ENCODE measurements at places on chromosomes 3 and 15.

DNA sequence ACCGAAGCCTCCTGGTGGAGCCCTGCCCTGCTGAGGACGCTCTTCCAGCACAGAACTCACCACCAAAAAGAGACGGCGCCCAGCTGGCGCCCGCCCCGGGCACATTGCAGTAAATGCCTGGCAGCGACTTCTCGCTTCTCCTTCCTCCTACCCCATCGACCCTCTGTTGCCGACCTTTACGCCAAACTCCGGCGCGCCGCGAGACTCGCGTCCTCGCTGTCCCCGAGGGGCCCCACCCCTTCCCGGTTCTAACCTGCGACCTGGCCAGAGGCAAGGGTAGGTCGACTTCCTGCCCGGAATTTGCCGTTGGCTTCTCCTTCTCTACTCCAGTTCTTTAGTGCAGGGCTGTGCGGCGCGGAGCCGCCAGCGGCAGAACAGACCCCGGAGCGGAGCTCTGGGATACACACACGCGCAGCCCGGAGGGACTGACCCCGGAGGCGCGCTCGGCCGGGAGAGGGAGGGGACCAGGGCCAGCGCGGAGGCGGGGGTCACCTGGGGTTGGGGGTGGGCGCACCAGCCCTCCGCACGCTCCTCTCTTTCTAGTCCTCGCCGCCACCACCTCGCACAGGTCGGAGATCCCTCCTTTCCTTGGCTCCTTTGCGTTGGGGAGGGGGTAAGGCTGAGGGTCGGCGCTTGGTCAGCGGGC is 226.6 kb upstream of the AZI2 start:
- DNase-seq = no peak

- peak; percentile 63 for DNase-seq
Observed at GRCh38 chr15:88513195-88513594, 33.3 kb downstream of the DET1 start.

- DNase-seq = no peak
Observed at GRCh38 chr3:97430601-97431000, 334.0 kb upstream of the ARL6 start.

- DNase-seq = no peak
Observed at GRCh38 chr15:59722476-59722875, 33.4 kb upstream of the BNIP2 start.

- DNase-seq = no peak
Observed at GRCh38 chr15:75016431-75016830, 7.0 kb upstream of the PPCDC start.

DNA sequence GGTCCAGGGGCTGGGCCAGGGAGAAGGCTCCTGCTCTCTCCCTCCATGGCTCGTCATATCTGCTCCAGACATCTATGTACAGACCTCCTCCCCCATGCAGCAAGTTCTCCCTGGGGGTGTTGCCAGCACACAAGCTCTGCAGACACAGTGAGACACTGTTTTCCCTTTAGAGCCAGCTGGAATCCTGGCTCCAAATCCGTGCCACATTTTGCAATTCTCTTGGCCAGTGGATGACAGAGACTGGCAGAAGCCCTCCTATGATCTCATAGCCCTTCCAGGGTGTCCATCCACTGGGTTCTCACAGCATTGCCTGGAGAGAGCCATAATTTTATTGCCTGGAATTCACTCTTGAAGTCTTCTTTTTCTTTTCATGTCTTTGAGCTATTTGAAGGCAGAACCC is 203.9 kb downstream of the TLE3 start:
- peak; percentile 82 for DNase-seq

GRCh38 chr3:159657629-159658028 is 331.0 kb upstream of the IL12A start:
- no peak for DNase-seq

GRCh38 chr3:69941439-69942176 is 57.9 kb upstream of the SAMMSON start:
- no peak for DNase-seq

DNA sequence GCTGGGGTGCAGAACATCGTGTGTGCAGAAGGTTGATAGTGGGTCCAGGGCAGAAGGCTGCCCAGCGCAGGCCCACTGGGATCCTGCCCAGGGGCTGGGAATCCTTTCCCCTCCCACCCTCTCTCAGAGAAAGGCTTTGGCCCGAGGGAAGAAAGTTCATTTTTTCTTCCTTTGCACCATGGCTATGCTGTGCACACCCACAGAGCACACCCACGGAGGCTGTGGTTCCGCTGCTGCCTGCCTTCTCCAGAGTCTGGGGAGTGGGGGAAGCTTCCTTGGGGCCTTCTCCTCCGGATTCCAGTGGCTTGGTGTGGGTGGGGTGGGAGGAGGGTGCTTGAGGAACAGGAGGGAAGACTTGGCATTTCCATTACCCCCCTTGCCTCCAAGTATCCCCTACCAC is 7.0 kb upstream of the PRKCD start:
- DNase-seq = no peak

Measured in fibroblast of skin of right quadriceps (primary cell).